ENCODE measurements at places on chromosomes 7 and 10.

GRCh38 chr7:44073664-44074348 lies 8.4 kb upstream of the PGAM2 start:
- no peaks in the 10 kb centered on the region for H3K36me3 ChIP-seq
- H3K4me1 ChIP-seq: peaks cover 47% of the 10 kb centered on the region
- no peaks in the 10 kb centered on the region for H3K27me3 ChIP-seq
- no peak overlapping the region for H3K4me3 ChIP-seq

DNA sequence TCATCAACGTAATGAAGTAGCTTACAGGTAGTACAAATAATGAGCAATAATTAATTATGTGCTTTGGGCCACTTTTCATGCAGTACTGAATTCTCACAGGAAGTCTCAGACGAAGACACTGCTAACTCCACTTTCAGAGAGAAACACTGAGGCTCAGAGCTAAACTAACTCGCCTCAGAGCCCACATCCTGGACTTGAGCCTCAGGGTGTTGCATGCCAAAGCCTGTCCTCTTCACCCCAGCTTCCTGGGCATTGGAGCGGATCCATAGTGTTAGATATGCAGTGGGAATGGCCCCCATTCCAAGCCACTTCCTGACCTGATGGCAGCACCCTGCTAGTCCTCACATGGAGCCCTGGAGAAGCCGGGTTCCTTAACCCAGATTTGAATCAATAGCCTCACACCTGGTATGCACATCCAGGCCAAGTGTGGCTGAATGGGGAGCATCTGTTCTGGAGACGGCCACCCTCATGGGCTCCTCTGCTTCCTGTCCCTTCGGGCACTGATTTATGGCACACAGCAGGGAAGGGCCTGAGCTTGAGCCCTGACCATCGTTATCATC lies 265.1 kb upstream of the ZNF32 start:
- H3K4me1 ChIP-seq: no peaks in the 10 kb centered on the region
- H3K27ac ChIP-seq: no peak overlapping the region
- no peaks in the 10 kb centered on the region for H3K27me3 ChIP-seq
- no peaks in the 10 kb centered on the region for H3K36me3 ChIP-seq
- DNase-seq: no peak
- no peak overlapping the region for H3K4me3 ChIP-seq

DNA sequence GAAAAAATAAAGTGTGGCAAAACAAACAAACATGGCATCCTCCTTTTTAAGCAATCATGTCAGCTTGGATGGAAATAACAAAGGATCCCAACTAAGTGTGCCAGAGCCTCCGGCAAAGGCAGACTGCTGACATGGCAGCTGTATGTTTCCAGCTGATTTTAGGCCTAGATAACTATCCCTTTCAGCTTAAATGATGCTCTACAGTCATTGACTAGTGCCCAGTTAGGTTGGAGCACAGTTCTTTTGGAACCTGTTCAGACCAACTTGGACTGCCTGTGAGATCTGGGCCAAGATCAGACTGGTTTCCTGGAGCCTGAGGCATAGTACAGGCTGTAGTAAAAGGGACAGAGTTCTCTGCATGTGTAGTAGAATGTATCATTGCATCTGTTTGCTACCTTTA lies 128.7 kb downstream of the DYNC1I1 start:
- H3K27ac ChIP-seq: no peak overlapping the region
- H3K4me3 ChIP-seq: no peak overlapping the region
- no peaks in the 10 kb centered on the region for H3K27me3 ChIP-seq
- no peaks in the 10 kb centered on the region for H3K36me3 ChIP-seq

DNA sequence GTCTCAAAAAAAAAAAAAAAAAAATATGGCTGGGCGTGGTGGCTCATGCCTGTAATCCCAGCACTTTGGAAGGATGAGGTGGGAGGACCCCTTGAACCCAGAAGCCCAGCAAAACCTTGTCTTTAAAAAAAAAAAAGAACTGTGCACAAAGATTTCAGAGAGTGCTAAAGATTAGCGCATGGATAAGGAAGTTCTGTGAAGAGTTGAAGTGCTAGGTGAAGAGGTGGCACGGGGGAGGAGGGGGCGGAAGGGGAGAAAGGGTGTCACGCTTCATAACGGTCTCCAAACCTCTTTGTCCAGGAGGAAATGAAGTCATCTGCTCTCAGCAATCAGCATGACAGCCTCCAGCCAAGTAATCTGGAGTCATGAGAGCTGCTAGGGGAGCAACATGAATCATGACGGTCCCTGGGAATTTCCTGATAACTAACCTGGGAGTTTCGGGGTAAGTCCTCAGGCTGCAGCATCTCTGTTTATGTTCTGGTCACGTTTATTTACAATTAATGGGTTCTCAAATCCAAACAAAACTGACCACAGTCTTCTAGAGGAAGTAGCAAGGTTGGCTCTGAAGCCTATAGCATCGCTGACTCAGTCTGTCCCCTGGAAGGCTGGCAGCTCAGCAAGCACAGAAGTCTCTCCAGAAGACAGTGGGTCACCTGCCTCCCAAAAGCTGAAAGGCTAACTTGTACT lies 1.9 kb upstream of the PLAU start:
- H3K4me1 ChIP-seq: peaks cover 15% of the 10 kb centered on the region
- peaks cover 51% of the 10 kb centered on the region for H3K27me3 ChIP-seq
- DNase-seq: no peak
- H3K36me3 ChIP-seq: no peaks in the 10 kb centered on the region

GRCh38 chr7:46486256-46487206 lies 565.5 kb upstream of the IGFBP3 start:
- no peaks in the 10 kb centered on the region for H3K4me1 ChIP-seq
- H3K4me3 ChIP-seq: no peak overlapping the region
- H3K36me3 ChIP-seq: no peaks in the 10 kb centered on the region
- H3K27me3 ChIP-seq: no peaks in the 10 kb centered on the region

- H3K4me1 ChIP-seq: peaks cover 31% of the 10 kb centered on the region
- DNase-seq: peak; percentile 26
- H3K4me3 ChIP-seq: peak overlapping the region; percentile 78
- H3K27me3 ChIP-seq: no peaks in the 10 kb centered on the region
Observed at GRCh38 chr10:114492351-114493037, 88.2 kb upstream of the AFAP1L2 start.

DNA sequence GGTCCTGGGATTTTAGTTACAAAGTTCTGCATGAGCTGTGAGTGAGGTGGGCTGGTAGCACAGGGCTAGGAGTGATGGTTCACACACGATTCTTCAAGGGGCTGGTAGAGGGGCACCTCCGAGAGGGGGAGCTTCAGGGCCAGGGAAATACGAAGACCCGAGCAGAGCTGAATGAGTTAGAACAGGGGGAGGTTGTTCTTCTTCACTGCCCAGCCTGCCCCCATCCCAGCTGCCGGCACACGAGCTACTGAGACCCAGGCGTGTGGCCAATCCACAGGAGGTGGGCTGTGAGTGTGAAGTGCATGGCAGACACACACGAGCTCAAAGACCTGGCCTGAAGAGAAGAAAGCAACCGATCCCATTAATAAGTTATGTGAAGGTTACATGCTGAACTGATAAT lies 256.2 kb upstream of the ZNF32 start:
- H3K36me3 ChIP-seq: no peaks in the 10 kb centered on the region
- no peak overlapping the region for H3K27ac ChIP-seq
- no peak for DNase-seq
- H3K4me3 ChIP-seq: no peak overlapping the region
- peaks cover 4% of the 10 kb centered on the region for H3K27me3 ChIP-seq

- DNase-seq: no peak
- H3K27me3 ChIP-seq: no peaks in the 10 kb centered on the region
- H3K36me3 ChIP-seq: peaks cover 17% of the 10 kb centered on the region
- peak overlapping the region; percentile 82 for H3K27ac ChIP-seq
- H3K4me3 ChIP-seq: peak overlapping the region; percentile 65
Observed at GRCh38 chr10:110992006-110992800, 72.8 kb downstream of the SHOC2 start.

GRCh38 chr10:120736377-120736776 lies 114.8 kb upstream of the WDR11 start:
- peaks cover 8% of the 10 kb centered on the region for H3K27me3 ChIP-seq
- DNase-seq: no peak
- H3K4me1 ChIP-seq: no peaks in the 10 kb centered on the region

DNA sequence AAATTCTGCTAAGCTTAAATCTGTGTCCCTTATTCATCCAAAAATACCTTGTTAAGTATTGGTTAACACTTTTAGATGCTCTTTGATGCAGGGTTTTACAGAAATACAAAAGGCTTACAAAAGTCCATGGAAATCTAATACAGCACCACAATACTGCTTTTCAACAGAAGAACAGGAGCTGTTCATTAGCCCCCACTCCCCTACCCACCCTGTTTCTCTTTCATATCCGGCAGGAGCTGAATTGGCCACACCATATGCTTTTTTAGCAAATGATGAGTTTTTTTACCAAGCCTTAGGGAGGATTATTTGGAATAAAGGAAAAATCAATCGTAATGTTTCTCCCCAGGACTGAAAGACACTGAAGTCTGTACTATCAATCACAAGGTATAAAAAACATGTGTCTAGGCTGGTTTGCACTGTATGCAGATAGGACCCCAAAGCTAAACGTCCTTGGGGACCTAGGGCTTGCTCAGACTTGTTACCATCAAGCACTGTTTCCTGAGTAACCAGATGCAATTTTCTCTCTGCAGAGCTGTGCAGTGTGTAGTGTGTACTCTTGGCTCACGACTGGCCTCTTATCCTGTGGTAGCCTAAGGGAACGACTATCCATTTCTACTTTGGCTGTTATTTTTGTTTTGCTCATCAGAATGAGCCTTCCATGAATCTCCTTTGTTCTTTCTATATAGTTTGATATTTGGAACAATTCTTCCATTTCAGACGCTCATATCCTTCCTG lies 143.3 kb upstream of the LRGUK start:
- no peak overlapping the region for H3K4me3 ChIP-seq
- H3K36me3 ChIP-seq: peaks cover 20% of the 10 kb centered on the region
- no peak for DNase-seq
- no peak overlapping the region for H3K27ac ChIP-seq

DNA sequence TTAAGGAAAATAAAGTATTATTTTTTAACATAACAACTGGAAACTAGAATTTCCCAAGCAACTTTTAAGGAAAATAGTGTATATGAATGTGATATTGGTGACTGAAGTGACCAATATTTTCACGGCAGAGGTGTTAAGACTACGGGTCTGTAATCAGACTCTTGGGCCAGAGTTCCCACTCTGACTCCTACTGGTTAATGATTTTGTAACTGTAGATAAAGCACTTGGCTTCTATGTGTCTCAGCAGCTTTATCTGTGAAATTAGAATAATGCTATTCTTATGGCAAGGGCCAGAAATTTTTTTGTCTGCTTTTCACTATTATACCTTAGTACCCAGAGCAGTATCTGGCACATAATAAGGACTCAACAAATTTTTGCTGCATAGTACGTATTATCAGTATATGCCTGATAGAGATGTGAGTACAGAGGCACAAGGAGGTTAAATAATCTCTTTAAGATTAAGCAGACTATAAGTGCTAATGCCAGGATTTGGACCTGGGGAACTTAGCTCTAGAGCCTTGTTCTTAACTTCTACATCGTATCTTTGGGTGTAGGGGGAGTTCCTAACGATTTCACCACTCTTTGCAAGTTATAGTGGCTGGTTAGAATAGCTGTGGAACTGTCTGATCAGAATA lies 186.1 kb upstream of the SLC26A5 start:
- no peaks in the 10 kb centered on the region for H3K27me3 ChIP-seq
- H3K4me3 ChIP-seq: no peak overlapping the region
- DNase-seq: no peak
- no peak overlapping the region for H3K27ac ChIP-seq
- no peaks in the 10 kb centered on the region for H3K36me3 ChIP-seq
- no peaks in the 10 kb centered on the region for H3K4me1 ChIP-seq

DNA sequence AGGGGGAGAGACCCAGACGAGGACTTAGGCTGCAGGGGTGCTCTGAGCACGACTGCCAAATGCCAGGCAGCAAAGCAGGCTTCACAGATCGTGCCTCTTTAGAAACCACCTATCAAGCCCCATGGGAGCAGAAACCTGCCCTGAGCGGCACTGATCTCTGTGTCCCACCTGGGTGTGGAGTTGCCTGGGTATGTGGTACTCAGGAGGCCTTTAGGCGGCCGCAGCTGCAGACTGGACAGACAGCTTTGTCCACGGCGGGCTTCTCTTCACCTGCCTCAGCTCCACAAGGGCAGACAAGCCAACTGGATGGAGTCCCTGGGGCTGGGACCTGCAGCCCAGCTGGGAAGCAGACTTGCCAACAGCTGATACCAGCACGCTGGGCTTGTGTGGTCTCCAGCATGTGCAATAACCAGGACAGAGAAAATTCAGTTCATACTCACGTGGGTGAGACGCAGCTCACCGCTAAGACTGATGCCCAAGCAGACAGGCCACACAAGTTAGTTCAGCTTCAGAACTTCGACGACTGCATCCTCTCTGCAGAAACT lies 163.2 kb downstream of the EBF3 start:
- H3K4me1 ChIP-seq: no peaks in the 10 kb centered on the region
- H3K27ac ChIP-seq: no peak overlapping the region
- no peak overlapping the region for H3K4me3 ChIP-seq

GRCh38 chr7:8111282-8111960 lies 142.8 kb downstream of the GLCCI1 start:
- no peak for DNase-seq
- H3K27ac ChIP-seq: peak overlapping the region; percentile 77
- no peaks in the 10 kb centered on the region for H3K27me3 ChIP-seq
- H3K4me1 ChIP-seq: peaks cover 33% of the 10 kb centered on the region
- H3K36me3 ChIP-seq: no peaks in the 10 kb centered on the region
- H3K4me3 ChIP-seq: no peak overlapping the region

DNA sequence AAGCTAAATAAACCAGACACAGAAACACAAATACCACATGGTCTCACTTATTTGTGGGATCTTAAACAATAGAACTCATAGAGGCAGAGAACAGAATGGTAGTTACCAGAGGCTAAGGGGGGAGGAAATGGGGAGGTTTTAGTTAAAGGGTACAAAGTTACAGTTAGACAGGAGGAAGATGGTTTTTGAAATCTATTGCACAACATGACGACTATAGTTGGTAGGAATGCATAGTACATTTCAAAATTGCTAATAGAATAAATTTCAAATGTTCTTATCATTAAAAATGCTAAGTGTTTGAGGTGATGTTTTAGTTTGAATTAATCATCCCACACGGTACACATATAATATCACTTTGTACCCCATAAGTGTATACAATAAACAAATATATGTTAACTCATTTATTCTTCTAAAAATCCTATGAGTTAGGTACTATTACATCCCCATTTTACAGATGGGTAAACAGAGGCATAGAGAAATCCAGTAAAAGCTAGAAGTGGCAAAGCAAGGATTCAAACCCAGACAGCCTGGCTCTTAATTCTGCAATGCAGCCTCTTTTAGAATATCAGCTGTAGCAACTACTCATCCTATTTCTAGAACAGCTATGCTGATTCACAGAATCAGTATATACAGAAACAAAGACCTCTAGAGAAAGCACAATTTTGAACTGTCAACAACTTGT lies 50.9 kb downstream of the HBP1 start:
- H3K4me3 ChIP-seq: no peak overlapping the region
- H3K27me3 ChIP-seq: no peaks in the 10 kb centered on the region
- H3K36me3 ChIP-seq: peaks cover 22% of the 10 kb centered on the region
- peaks cover 5% of the 10 kb centered on the region for H3K4me1 ChIP-seq
- DNase-seq: no peak
- H3K27ac ChIP-seq: no peak overlapping the region

GRCh38 chr10:29535012-29535777 lies 99.6 kb downstream of the SVIL start:
- H3K27ac ChIP-seq: no peak overlapping the region
- no peaks in the 10 kb centered on the region for H3K27me3 ChIP-seq
- DNase-seq: no peak
- no peak overlapping the region for H3K4me3 ChIP-seq

- H3K27me3 ChIP-seq: no peaks in the 10 kb centered on the region
- no peak overlapping the region for H3K4me3 ChIP-seq
- H3K36me3 ChIP-seq: no peaks in the 10 kb centered on the region
- H3K27ac ChIP-seq: no peak overlapping the region
- DNase-seq: no peak
Observed at GRCh38 chr10:99843310-99843709, 60.9 kb downstream of the ABCC2 start.

All from naive thymus-derived CD8-positive, alpha-beta T cell (primary cell).